ENCODE measurements at places on chromosomes 6 and 20. TPM values are rescaled to one million over a fixed set of nuclear protein-coding genes. Genes with fewer than 3 reads are reported as not detected.

DNA sequence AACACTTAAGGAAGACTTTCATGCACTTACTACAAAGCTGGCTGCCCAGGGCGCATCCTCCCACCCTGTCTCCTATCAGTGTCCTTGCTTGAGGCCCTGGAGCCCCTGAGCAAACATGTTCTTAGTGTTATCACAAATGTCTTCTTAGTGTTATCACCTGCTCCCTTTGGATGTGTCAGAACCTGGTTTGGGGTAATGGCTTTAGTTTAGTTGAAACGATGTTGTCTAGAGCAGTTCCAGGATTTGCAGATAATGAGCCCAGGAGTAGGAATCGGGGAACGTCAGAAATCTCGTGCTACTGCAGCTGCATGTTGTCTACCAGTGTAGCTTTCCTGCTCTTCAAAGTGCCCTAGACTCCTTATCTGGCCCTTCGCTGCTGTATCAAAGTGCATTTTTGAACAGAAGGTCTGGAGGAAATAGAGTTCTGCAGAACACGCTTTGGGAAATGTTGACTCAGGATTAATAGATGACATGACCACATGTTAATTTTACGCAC, 69.6 kb downstream of the PHACTR2 start:
- no peak for DNase-seq

GRCh38 chr6:41167173-41167963, 4.5 kb upstream of the TREM2 start:
- no peak for DNase-seq

DNA sequence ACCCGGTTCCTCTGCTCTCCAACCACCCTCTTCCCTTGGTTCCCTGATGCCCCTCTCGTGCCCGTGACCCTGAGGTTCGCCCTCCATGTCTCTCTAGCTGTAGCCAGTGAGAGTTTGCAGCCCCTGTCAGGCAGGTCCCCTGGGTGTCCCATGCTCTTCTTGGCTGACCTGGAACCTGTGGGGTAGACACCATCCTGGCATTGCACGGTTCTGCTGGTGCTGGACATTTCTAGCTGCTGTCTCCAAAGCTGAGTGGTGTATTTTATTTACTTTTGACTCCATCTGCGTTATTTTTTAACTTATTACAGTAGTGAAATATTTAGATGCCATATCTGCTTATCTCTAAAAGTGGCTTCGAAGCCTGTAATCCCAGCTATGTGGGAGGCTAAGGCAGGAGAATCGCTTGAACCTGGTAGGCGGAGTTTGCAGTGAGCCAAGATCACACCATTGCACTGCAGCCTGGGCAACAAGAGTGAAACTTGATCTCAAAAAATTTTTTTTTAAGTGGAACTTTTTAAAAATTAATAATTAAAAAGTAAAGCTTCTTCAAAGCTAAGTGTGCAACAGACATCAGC, 12.5 kb downstream of the ENTPD6 start:
- DNase-seq: no peak

DNA sequence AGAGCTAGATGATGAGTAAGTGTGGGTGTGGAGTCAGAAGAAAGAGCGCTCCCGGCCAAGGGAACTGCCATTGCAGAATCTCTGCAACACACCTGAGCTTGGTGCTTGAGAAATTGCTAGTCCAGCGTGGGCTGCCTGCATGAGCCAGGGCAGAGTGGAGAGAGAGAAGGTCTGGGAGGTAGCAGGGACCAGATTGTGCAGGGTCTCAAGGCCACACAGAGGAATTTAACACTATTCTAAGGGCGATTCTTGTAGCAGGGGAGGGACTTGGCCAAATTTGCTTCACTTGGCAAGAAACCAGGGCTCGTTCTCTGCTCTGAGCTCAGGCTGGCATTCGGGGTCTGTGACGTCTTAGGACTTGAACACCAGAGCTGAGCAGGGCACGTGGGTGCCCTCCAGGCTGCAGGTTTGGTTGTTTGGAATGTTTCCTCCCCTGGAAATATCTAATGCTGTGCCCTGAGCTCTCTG, 53.5 kb downstream of the BCAS4 start:
- DNase-seq: peak; percentile 38

DNA sequence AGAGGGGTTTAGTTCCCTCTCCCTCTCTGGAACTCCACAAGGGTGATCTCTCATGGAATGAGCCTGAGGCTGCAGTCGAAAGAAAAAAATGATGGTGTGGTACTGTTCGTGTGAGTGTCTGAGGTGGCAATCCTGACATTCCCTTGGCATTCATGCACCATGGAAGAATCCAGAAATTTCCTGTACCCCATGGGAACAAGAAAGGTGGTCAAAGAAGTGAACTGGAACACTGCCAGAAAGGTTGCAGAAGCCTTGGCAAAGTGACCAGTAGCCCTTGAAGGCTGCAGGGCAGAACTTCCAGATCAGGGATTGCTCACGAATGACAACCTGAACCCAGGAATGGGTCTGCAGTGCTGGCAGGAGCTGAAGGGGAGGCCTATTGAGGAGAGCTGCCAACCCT, 394.7 kb downstream of the CD83 start:
- DNase-seq: no peak

GRCh38 chr20:56628873-56629463, at the start of gene TFAP2C:
TSS of gene TFAP2C (plus strand) at chr20:56629306. CDS start at chr20:56629545, 239 bp downstream.
- peak; percentile 76 for DNase-seq

GRCh38 chr6:12957321-12958051, 240.9 kb downstream of the PHACTR1 start:
- peak; percentile 79 for DNase-seq

GRCh38 chr6:12593771-12594529, 122.6 kb upstream of the PHACTR1 start:
- no peak for DNase-seq

DNA sequence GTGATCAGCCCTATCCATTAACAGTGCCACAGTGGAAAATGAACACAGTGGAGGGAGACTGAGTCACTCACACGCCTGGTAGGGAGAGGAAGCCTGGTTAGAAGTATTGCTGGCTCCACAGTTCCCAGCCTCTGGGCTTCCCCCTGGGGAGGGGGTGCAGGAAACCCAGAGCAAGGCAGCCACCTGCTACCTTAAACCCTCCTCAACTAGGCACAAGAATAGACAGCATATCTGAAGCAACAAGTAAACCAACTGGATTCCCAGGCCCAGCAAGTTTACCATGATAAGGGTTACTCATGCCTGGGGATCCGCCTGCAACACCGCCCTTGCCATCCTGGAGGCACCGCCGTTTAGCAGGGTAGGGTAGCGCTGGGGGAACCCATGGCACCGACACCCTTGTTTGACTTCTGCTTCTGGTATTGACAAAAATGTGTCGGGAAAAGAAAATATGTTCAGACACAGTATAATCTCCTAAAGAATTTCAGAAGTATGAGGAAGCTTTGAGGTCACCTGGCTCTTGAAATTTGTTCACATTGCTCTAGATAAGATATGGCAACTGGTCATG, 38.3 kb downstream of the SLC22A23 start:
- DNase-seq: no peak

DNA sequence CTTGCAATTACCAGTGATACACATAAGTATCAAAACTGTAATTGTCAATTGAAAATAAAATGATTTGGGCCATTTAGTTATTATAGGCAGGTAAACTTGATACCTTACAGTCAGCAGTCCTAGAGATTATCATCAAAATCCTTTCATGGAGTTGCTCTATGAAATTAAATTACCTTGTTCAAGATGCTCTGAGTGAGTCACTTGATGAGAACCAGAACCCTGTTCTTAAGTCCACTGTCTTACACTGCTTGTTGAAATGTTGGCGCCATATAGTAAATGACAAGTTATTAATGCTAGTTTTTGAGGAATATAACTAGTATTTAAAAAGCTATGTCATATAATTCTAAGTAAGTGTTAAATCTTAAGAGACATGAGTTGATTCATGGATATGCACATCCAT, 37.2 kb upstream of the BAG2 start:
- no peak for DNase-seq

GRCh38 chr6:132354517-132355167, 46.6 kb downstream of the MOXD1 start:
- DNase-seq: peak; percentile 37

GRCh38 chr6:116330511-116330910, 40.2 kb upstream of the DSE start:
- no peak for DNase-seq

GRCh38 chr6:43082806-43083655, 6.9 kb downstream of the PTK7 start:
- DNase-seq: no peak

- no peak for DNase-seq
Measured at GRCh38 chr6:105045526-105045925, 88.6 kb downstream of the LIN28B start.

- no peak for DNase-seq
Measured at GRCh38 chr6:87482366-87482765, 9.6 kb downstream of the SLC35A1 start.

DNA sequence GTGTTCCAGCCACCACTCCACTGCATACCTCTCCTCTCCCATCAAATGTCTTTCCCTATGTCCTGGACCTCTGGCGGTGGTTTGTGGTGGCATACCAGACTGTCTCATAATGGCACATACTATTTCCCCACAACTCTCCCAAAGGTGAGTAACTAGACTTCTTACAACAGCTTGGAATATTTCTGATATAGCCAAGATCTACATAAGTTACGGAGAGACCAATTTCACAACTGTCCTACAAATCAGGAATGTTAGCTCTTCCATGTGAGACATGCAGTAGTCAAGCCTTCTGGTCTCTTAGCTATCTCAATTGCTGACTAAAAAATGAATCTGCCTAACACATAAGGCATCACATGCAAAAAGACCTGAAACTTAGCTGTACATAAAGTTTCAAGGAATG, 588.9 kb downstream of the RNF144B start:
- DNase-seq: no peak

DNA sequence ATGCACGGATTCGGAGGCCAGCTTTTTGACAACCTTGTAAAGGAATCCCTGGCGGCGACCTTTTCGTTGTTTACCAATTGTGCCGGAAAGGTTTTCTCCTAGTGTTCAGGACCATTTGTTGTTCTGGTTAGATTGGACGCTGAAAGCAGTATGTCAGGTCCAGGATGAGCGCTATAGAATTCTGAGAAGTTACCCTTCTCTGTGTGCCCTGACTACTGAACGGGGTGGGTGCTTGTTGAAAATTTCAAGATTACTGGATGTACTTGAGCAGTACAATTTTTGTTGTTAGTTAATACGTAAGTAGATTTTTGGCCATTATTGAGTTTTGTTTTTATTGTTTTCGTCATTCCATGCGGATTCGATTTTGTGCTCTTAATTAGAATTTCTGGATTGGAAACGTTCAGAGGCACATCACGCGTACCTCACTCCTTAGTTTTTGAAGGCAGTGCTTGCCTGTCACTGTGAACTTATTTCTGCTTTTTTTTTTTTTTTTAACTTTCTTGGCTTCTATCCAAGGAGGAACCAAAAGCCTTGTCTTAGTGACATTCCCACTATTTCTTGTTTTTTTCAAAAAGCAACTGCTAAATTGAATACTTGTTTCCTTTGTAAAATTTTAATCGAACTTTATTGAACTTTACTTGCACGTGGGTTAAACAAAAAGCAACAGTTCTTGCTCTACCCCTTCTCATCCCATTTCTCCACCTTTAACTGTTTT, 898 bp downstream of the XRN2 start:
- no peak for DNase-seq

DNA sequence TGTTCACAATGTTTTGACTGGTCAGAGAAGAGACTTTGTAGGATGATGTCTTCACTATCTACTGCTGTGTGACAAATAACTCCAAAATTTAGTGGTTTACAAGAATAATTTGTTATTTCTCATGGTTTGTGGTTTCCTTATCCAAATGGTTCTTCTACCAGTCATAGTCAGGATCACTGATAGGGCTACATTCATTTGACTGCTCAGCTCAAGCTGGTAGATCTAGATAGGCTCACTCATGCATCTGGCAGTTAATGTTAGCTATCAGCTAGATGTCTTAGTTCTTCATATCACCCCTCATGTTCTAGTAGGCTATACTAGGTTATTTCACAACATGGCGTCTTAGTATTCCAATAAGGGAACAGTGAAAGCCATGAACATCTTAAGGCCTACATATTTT, 131.0 kb downstream of the ID4 start:
- no peak for DNase-seq

GRCh38 chr20:36043892-36044515, 75.6 kb downstream of the CNBD2 start:
- DNase-seq: no peak

PDE7B gene
- total RNA-seq: 10.3 TPM

LMBRD1 gene
- 46.2 TPM for total RNA-seq

WFDC12 gene
- not detected for total RNA-seq

TSBP1 gene
- not detected for total RNA-seq

CITED2 gene
- total RNA-seq: 121 TPM

GID8 gene
- 16.8 TPM for total RNA-seq

GPX5 gene
- not detected for total RNA-seq
